Endodermal cell (in vitro differentiated cells): ENCODE measurements at places on chromosomes 5 and 9.
A peak's percentile ranks its signal among the peaks of the same experiment; 100 is the strongest.

DNA sequence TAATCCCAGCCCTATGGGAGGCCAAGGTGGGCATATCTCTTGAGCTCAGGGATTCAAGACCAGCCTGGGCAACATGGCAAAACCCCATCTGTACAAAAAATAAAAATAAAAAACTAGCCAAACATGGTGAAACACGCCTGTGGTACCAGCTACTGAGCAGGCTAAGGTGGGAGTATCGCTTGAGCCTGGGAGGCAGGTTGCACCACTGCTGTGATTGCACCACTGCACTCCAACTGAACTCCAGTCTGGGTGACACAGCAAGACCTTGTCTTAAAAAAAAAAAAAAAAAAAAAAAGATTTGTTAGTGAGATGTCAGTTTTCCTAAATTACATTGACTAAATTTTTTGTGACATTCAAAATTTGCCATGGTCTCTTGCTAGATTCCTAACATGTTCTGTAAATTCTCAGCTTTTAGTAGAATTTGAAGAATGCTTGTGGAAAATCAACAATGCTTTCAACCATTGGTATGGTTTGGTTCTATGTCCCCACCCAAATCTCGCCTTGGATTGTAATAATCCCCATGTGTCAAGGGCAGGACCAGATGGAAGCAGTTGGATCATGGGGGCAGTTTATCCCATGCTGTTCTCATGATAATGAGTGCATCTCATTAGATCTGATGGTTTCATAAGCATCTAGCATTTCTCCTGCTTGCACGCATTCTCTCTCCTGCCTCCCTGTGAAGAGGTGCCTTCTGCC, 236.1 kb downstream of the ARRDC3 start:
- DNase-seq, result no peak

GRCh38 chr5:56323505-56323904, 90.4 kb upstream of the ANKRD55 start:
- DNase-seq, result peak; percentile 62

GRCh38 chr5:167207081-167207480, 1084.4 kb upstream of the WWC1 start:
- no peak for DNase-seq

GRCh38 chr5:143938230-143938629, 126.3 kb downstream of the HMHB1 start:
- DNase-seq, result no peak

GRCh38 chr9:21968331-21969010, 25.7 kb downstream of the CDKN2A start:
- peak; percentile 81 for DNase-seq

- no peak for DNase-seq
These were observed 266.1 kb downstream of the SEMA5A start for GRCh38 chr5:9279774-9280173.

DNA sequence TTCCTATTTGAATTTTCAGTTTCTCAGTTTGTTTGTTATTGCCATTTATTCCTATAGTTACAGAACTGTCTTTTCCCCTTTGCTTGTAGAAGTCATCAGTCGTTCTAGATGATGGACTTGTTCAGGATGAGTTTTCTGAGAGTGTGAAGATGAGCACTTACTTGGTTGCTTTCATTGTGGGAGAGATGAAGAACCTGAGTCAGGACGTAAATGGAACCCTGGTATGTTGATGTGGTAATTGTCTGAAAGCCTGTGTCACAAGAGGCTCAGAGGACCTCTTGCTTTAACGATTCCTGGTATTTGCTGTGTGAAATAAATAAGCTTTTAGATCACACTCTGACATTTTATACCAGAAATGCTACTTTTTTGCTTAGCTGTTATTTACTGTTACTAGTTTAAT, 50.6 kb downstream of the LNPEP start:
- DNase-seq, result no peak

DNA sequence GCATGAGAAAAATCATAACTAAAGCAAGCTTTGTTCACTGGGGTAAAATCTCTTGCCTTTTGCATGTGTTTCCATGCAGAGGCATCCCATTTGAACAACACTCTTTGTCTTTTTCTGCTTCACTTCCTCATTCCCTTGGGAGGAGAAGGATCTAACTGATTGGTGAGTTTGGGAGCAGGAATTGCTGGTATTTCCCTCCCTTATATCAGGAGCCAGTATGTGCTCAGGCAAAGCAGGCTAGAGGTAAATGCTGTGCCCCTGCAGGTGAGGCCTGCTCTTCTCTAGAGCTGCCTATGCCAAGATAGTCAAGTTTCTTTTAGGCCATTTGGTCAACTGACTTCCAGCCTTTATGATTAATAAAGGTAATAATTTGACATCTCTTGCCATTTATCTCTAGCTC, 179.9 kb downstream of the COX7C start:
- DNase-seq, result peak; percentile 61

DNA sequence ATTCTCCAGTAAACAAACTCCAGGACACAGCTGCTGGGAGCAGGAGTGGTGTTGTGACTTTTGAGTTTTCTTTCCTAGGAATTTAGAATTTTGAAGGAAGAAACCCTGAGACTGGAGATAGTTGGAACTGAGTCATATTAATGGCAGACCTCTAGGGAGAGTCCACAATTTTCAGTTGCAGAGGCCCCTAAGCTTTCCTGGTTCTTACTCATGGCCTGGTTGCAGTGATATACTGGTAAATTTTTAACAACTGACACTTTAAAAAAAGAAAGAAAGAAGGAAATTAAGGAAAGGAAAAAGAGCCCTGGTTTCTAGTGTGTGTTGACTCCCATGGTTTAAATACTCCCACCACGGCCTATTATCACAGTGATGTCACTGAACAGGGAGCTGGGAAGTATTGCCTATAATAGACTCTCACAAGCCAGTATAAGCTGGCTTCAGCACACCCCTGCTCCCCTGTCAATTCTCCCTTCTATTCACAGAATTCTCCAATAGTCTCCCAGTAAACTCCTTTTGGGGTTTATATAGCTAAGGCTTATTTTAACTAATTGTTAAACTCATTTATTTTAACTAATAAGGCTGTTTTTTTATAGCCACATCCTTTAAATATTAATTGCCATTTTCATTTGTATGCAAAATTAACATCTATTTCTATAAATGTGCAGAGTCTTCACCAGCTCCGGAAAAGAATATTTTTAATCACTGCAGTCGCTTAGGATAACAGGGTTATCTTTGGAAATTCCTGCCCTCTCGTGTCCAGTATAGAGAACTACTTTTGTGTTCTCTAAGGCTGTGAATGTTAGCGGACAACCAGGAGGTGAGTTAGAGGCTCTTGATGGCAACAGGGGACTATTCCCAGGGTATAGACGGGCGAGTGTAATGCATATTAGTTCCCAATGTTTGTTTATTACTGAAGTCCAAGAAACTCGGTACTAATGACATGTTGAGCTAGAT, 59.7 kb downstream of the GGTA1 start:
- no peak for DNase-seq

DNA sequence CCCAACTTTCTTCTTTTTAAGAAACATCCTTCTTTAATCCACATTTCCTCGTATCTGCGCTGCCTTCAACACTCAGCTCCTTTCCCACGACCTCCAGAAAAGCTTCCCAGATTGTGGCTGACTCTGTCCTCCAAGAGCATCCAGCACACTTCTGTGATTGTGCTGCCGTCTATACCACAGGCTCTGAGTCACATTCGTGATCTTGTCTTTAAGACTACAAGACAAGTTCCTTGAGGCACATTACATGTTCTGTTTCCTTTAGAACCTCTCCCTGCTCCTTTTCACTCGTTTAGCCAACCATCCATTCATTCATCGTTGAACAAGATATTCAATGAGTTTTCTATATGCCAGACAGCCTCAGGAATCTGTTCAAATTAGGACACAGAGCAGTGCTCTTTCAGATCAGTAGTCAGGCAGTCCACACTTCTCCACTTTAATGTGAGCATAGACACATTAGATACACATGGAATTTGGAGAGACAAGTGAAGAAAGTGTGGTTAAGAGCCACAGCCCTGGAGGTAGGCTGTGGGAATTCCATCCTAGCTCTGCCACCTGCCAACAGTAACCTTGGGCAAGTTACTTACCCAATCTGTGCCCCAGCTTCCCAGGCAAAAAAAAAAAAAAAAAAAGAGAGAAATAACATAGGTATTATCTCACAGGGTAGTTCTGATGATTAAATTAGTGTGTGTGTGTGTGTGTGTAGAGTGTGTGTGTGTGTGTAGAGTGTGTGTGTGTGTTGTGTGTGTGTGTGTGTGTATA, 18.9 kb downstream of the WHRN start:
- DNase-seq, result no peak

GRCh38 chr5:127870914-127871313, 167.7 kb downstream of the CCDC192 start:
- no peak for DNase-seq

DNA sequence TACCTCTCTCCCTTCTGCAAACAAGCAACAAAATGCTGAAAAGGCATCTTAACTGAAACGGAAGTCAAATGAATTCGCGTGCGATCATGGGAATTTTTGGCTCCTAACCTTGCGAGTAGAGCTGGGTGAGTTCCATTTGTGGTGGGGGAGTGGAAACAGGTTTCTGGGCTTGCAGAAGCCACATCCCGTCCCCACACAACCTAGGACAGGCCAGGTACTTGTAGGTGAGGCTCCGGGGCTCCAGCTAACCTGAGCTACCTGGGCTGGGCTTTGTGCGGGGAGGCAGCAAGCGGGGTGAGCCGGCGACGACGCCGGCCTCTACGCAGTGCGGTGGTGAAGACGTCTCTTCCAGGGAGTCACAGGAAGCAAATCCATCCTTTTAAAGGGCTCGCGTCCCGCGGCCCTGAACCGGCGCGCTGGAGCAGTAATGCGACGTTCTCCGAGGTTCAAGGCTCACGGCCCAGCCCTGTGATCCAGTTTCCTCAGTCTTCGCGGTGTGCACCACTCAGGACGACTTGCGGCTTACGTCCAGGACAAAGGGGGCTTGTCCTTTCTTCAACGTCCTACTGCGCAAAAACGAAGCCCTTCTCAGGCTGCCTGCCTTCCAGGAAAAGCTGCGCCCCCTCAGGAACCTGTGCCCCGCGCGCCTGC, 567 bp upstream of the SPIN1 start:
- DNase-seq, result no peak

GRCh38 chr5:96565582-96566265, 96.5 kb upstream of the CAST start:
- DNase-seq, result no peak

DNA sequence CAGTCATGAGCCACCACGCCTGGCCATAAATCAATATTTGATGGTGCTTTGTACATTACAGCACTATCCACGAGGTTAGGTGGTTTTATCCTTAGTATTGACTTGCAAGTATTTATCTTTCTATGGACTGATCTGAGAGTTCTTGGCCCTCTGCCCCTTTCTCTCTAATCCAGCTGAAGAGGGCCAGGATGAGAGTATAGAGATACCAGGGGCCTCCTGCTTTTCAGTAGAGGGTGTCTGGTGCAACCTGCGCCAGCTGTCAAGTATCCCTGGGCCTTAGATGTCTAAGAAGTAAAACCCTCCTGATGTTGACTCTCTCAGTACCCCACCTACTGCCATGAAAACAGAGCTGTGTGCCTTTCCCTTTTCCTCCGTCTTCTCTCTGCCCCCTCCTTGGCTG, 153.4 kb downstream of the SLIT3 start:
- no peak for DNase-seq

DNA sequence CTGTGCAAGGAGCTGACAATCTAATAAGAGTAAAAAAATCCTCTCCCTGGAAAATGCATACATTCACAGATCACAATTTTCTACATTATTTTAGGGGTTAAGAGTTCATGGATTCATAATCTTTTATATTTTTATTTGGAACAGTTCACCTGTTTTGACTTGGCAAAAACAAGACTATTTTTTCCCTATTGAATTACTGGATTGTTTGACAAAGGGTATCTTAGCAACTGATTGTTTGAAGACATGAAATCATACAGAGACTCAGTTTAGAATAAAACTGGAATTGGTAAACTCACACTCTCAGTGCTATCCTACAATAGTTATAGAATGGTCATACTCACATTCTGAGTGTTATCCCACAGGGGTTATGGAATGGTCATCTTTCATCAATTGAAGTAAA, 358.2 kb upstream of the PTGER4 start:
- no peak for DNase-seq

- DNase-seq, result no peak
These were observed 11.9 kb downstream of the RAPGEF1 start for GRCh38 chr9:131727795-131728545.

DNA sequence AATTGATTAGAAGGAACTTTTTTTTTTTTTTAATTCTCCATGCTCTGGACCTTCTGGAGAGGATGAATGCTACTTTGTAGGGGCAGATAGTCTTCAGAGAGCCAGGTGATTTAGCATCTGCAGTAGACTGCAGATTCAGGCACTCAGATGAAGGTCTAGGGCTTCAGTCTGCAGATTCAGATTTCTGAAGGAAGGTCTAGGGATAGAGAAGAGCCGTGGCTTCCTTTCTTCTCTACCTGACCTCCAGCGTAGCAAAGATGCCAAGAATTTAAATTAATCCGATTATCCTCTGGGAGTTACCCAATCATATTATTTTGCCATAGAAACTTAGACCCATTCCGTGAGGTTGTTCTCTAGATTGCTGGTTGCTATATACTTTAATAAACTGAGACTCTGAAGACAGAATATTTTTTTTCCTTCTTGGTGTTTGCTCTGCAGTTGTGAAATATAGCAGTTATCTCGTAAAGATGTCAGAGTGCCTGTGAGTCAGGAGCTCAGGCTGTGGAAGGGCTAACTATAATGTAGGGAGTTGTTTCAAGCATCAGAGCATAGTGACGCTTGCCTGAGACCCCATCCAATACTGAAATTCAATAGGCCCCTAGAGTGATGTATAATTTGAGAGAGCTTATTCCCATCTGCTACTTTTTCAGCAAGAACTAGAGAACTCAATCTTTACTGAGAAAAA, 132.7 kb upstream of the SLC12A2 start:
- DNase-seq, result no peak

- peak; percentile 76 for DNase-seq
These were observed at the start of gene GRM6 for GRCh38 chr5:178994580-178995340. Gene GRM6, minus strand, starts transcription at chr5:178995320. Its CDS starts 376 bp downstream, at chr5:178994944.

GRCh38 chr5:11527652-11528349, 376.4 kb downstream of the CTNND2 start:
- no peak for DNase-seq

- DNase-seq, result no peak
These were observed 14.7 kb downstream of the TRAF2 start for GRCh38 chr9:136900988-136901515.

- no peak for DNase-seq
These were observed 45.4 kb downstream of the CAMK2A start for GRCh38 chr5:150244209-150244608.

DNA sequence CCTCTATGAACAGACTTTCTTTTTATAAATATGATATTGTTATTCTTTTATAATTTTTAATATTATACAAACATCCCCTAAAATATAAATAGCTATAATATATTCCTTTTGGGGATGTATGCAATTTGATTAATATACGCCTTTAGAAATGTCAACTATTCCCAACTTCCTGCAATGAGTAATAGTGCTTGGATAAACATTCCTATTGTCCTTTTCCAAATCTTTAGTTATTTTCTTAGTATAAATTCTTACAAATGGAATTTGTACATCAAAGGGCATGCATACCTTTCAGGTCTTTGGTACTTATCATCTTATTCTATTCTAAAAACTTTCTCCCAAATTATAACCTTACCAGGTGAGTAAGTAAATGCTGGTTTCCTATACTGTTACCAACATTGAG, 6.2 kb downstream of the NLN start:
- DNase-seq, result no peak

GRCh38 chr9:26579056-26579455, 313.5 kb downstream of the CAAP1 start:
- no peak for DNase-seq

GRCh38 chr5:172910828-172911627, 48.2 kb upstream of the RPL26L1 start:
- peak; percentile 71 for DNase-seq
